ENCODE measurements at places on chromosomes 6 and 20. TPM values are rescaled to one million over a fixed set of nuclear protein-coding genes. Genes with fewer than 3 reads are reported as not detected.

SPATA25 gene
- 1.0 TPM for total RNA-seq

DNA sequence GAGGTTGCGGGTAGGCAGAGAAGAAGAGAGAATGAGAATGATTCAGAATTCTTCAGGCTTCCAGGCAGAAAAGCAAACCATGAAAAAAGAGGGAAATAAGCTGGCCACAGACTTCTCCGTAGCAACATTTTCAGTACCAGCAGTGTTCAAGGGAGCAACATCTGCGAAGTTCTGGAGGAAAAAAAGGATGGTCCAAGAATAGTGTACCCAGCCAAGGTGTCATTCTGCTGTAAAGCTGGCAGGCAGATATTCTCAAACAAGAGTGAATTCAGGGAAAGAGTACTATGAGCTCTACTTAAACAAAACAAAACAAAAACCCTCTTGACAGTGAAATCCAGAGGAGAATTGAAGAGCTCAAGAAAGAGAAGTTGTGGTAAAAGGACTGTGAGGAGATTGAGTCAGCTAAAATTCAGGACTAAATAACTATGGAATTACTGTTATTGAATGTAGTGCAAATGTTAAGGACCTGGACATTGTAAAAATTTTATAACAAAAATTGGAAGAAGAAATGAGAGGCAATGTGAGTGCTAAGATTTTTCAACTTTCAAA lies 86.5 kb downstream of the ATRN start:
- H3K27ac ChIP-seq = no peak overlapping the region
- no peaks in the 10 kb centered on the region for H3K4me1 ChIP-seq
- no peak overlapping the region for H3K4me3 ChIP-seq
- H3K36me3 ChIP-seq = peaks cover 2% of the 10 kb centered on the region
- DNase-seq = no peak

COL21A1 gene
- total RNA-seq = not detected

- peaks cover 18% of the 10 kb centered on the region for H3K4me1 ChIP-seq
- H3K27me3 ChIP-seq = no peaks in the 10 kb centered on the region
- DNase-seq = no peak
- H3K4me3 ChIP-seq = no peak overlapping the region
These were observed 37.5 kb upstream of the NOX3 start for GRCh38 chr6:155493026-155493693.

SYNDIG1 gene
- not detected for total RNA-seq

LAMA2 gene
- total RNA-seq = 2.0 TPM

DNA sequence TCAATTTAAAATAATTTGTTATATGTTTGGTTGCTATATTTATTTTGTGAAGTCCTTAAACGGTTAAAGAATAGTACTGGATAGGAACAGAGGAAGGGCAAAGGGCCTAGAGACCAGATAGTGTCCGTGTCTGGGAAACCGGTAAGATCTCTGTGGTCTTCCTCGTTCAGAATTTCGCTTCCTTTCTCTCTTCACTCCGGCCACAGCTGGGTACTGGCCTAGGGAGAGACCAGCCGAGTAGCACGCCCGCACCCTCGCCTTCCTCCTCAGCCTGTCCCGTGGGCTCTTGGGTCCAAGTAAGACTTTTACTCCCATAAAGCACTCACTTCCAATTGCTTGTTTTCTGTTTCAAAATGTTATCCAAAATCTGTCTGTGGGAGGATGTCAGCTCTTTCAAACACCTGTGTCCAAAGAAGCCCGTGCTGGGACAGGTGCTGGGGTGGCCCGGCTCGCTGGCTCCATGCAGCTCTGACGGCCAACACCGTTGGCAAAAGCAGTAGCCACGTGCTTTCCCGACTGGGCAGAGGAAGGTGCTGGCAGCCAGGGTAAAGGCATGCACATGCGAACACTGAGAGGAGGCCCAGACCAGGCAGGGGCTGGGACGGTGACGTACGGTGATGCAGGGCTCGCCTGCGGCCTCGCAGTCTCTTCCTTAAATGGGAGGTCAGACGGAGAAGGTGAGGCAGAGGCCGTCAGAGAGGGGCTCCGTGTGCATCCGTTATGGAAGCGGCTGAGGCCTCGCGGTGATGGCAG lies 112.2 kb downstream of the IRF4 start:
- no peaks in the 10 kb centered on the region for H3K27me3 ChIP-seq
- H3K4me3 ChIP-seq = no peak overlapping the region
- peak overlapping the region; percentile 100 for H3K27ac ChIP-seq

GRCh38 chr6:132215805-132216204 lies 185.5 kb downstream of the MOXD1 start:
- no peak overlapping the region for H3K27ac ChIP-seq
- no peak overlapping the region for H3K4me3 ChIP-seq
- no peak for DNase-seq

DDAH2 gene
- 3.5 TPM for total RNA-seq

ANKS1A gene
- 6.4 TPM for total RNA-seq

EDN3 gene
- total RNA-seq = not detected

GRCh38 chr6:337805-338368 lies 45.6 kb downstream of the DUSP22 start:
- peak overlapping the region; percentile 70 for H3K4me3 ChIP-seq
- peak; percentile 56 for DNase-seq
- no peaks in the 10 kb centered on the region for H3K27me3 ChIP-seq

- H3K4me1 ChIP-seq = peaks cover 17% of the 10 kb centered on the region
- H3K36me3 ChIP-seq = peaks cover 15% of the 10 kb centered on the region
- H3K27ac ChIP-seq = peak overlapping the region; percentile 48
- peak; percentile 60 for DNase-seq
- no peaks in the 10 kb centered on the region for H3K27me3 ChIP-seq
These were observed 13.8 kb downstream of the UCKL1 start for GRCh38 chr20:63942250-63942951.

TPD52L1 gene
- 0.87 TPM for total RNA-seq
